Activated CD4-positive, alpha-beta T cell treated with anti-CD3 and anti-CD28 coated beads, Interleukin-2, amount 50 U/mL, for 24 hours (primary cell): ENCODE measurements at places on chromosomes 2 and 18.

GRCh38 chr18:37341473-37342086, 224.0 kb downstream of the CELF4 start:
- no peak for DNase-seq

DNA sequence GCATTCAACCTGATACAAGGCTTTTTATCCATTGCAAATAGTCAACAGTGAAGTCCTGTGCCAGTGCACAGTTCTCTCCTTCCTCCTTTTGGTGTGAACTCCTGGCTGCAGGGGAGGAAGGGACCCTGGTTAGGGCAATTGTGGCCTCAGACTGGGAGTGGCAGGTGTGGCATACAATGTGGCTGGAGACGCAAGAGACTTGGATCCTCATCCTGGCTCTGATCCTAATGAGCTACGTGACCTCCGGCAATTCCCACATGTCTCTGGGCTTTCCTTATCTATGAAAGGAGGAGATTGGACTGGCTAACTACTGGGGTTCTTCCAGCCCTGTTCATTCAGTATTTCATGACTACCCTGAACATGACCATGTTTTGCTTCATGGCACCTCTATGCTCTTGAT, 10.5 kb upstream of the IL1A start:
- DNase-seq: no peak

DNA sequence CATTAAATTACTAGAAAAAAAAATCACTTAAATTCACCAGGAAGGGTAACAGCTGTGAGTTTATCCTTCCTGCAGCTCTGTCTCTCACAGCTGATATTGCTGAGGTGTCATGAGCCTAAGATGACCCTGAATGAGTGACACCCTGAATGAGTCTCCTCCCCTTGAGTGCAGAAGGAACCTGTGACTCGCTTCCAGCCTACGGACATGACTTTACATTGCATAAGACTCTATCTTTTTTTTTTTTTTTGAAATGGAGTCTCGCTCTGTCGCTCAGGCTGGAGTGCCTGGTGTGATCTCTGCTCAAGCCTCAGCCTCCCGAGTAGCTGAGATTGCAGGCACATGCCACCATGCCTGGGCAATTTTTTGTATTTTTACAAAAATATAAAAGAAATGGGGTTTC, 14.1 kb downstream of the MRO start:
- no peak for DNase-seq

DNA sequence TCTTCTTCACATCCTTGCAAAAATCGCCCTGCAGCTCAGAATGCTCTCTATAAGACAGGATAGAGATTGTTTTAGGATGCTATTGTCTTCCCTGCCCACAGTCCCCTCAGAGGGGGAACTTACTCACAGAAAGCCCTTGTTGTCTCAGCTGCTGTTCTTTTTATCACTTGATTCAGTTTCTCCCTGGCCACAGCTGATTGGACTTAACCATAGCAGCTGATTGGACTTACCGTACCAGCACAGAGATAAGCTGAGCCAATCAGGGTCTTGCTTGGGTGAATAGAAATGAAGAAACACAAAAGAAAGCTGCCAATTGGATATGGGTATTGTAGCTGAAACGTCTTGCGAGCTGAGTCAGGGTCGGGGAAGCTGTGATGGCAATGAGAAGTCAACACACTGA, 194.2 kb upstream of the MEX3C start:
- DNase-seq: no peak

- DNase-seq: no peak
These were observed 136.7 kb downstream of the EML6 start for GRCh38 chr2:54859997-54860701.

GRCh38 chr2:101710471-101711318, 13.2 kb downstream of the MAP4K4 start:
- no peak for DNase-seq

DNA sequence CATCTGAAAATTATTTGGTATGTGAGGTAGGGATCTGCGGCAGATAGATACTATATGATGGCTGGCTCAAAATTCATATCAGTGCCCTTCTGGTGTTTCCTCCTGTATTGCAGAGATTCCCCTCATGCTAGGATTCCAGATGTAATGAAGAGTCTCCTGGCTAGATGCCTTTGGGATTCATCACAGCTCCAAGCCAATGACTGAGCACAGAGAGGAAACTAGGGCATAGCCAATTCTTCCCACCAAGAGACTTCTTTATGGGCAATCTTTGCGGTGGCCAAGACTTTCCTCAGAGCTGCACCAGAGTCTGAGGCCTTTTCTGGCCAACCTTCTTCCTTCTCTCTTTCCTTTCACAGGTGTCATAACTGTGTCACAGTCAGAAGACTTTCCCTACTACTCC, 25.5 kb upstream of the CIB4 start:
- DNase-seq: no peak

- DNase-seq: no peak
These were observed 48.4 kb upstream of the PIK3C3 start for GRCh38 chr18:41906528-41907146.

DNA sequence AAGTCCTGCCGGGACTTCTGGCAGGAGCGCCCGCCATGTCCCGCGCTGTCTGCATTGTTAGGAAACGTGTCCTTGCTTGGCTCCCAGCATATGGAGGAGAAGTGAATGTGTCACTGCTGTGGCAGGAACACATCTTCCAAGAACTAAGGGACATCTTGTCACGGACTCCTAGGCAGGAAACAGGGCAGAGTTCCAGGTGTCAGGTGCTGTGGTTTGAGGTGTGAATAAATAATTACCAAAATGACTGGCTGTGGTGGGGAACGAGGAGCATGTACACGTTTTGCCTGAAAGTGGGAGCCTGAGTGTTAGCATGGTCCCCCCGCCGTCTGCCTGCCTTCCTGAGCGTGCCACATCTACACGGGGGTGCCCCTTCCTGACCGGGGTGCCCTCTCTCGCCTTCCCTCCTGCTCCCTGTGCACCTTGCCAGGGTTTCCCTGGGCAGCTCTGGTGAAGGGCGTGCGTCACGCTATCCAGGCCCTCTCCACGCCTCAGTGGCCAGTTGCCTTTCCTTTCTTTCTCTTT, 237.5 kb downstream of the LDLRAD4 start:
- peak; percentile 39 for DNase-seq

GRCh38 chr2:47203995-47204394, 48.9 kb upstream of the STPG4 start:
- no peak for DNase-seq

GRCh38 chr18:44548291-44549221, 132.1 kb upstream of the SETBP1 start:
- DNase-seq: no peak

- no peak for DNase-seq
These were observed 2.2 kb upstream of the MAPRE2 start for GRCh38 chr18:35038881-35039491.

GRCh38 chr2:182006595-182007341, 21.1 kb downstream of the PPP1R1C start:
- no peak for DNase-seq

- no peak for DNase-seq
These were observed 110.2 kb upstream of the CCDC68 start for GRCh38 chr18:55069497-55069896.

- no peak for DNase-seq
These were observed 369.6 kb upstream of the ID2 start for GRCh38 chr2:8312221-8312620.

DNA sequence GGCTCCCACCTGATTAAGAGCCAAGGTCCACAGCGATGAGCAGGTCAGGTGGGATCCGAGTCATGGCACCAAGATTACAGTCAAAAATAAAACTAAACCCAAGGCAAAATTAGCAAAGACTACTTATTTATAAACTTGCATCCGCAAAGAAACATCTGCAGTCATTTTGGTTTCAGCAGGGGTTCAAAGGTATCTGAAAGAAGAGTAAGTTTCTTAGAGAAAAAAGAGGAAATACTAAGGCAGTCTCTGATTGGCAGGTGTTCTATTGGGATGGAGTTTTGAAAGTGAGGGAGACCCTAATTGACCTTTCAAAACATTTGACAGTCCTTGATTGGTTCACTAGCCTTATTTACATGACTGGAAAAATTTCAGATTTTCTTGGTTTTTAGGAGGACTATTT, 11.0 kb upstream of the PLB1 start:
- no peak for DNase-seq

DNA sequence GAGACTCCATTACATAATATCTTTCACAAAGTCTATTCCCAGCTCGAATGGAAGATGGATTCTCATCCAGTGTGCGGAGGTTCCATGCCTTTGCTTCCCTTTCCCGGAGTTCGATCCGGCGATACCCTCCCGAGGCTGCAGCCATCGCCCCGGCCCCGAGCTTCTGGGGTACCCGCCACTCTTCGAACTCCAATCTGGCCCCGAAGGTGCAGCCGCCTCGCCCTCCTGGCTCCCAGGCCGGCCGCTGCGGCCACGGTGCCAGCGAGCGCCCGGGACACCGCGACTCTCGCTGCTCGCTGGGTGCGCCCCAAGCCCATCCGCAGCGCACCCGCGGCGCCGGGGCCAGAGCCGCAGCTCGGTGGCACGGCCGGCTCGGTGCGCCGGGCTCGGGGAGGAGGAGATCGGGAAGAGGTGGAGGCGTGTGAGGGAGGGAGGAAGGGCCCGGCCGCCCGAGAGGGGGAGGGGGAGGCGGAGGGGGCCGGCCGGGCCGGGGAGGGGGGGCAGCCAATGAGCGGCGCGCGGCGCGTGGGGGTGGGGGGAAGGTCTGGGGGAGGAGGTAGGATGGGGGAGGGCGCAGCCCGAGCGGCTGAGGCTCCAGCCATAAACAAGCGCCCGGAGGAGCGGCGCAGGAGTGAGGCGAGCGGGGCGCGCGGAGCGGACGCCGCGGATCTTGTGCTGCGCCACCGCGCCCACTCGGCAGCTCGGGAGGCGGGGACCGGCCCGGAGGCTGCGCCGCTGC, at the start of gene CRIM1:
TSS of gene CRIM1 (plus strand) at position 628 of the 739 bp plus-strand sequence. CDS start 515 bp downstream, outside the sequence.
- DNase-seq: no peak

DNA sequence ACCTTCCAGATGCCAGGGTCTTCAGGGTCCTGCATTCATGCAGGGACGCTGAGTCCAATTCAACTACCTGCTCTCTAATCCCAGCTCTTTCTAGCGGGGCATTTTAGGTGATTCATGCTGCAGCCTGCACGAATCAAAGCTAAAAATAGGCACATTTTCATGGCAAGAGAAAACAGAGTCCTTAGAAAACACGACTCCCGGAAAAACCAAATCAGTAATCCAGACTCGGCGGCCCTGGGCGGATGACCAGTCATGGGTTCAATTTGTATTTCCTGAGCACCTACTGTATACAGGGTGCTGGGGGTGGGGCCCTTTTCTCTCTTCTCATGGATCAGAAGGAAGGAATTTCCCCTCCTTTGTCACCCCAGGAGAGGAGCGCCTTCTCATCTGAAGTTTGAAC, 64.4 kb downstream of the LONRF2 start:
- DNase-seq: no peak

- no peak for DNase-seq
These were observed 131.9 kb upstream of the SPATS2L start for GRCh38 chr2:200174433-200175216.

DNA sequence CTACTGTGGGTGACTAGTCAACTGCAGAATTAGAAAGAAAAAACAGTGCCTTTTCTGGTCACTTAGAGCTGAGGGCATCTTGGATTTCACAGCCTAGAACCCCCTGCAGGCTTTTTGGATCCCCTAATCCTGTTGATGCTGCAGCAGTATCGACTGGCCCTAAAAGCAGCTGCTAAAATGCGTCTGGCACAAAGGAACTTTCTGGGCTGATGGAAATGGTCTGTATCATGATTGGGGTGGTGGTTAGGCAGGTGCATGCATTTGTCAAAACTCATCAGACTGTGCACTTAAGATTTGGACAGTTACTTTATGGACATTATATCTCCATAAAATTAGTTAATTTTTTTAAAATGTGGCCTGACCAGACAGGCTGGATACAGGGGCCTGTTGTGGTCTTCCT, 149.8 kb downstream of the KLHL29 start:
- no peak for DNase-seq

DNA sequence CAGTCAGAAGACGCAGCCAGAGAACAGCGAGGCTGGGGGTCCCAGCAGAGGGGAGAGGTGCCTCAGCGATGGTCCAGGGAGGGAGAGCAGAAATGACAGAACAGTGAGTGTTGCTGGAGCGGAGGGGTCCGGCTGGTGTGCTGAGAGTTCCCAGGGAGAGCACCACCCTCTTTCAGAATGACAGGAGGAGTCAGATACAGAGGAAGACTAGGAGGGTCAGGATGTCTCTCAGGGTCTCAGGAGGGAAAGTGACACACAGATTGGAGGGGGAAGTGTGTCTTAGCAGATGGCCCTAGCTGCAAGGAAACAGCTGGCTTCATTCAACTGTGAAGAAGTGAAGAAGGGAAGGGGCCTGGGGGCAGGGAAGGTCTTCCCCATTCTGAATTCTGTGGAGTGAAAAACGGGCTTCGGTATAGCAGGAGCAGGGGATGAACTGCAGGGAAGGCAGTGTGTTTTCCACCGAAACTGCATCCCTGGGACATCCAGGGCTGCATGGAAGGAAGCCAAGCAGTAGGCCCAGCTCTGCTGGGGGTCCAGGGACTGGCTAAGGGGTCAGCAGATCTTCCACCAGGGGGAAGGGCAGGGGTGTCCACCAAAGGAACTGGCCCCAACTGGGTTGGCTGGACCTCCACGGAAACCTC, 90.0 kb upstream of the OTOS start:
- no peak for DNase-seq

DNA sequence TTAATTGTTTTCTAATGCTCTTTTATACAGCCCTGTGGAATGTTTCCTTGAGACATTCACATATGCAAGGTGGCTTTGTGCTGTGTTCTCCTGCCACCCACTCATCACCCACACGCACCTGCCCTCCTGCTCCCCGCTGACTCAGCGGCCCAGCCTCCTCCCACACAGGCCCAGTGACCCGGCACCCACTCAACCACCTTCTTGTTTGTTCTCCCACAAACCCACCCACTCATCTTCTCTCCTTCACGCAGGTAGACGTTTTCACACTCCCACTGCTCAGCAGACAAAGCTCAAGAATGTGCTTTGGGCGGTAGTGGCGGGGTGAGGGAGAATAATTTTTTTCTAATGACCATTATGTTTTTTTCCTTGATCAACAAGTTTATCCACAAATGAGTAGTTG, 28.6 kb upstream of the NEMP2 start:
- peak; percentile 15 for DNase-seq

GRCh38 chr2:227473122-227473461, 1.1 kb downstream of the AGFG1 start:
- no peak for DNase-seq

- DNase-seq: no peak
These were observed 450.8 kb downstream of the DLGAP1 start for GRCh38 chr18:4004183-4004829.

DNA sequence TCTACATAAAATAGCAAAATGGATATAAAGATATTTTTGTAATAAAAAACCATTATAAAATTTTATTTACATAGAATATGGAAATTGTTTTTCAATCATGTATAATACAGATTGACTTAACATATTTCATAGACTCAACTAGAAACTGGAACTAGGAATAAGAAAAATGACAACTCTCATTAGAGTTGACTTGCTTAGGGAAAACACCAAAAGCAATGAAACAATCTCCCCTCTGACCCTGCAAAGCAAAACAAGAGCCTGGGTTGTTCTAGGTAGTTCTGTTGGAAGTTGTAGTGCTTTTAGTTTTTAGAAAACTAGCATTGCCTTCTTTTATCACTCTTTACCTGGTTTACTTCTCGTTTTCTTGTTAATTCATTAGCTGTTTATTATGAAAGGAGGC, 32.2 kb upstream of the MTIF2 start:
- DNase-seq: no peak

- DNase-seq: no peak
These were observed 5.8 kb upstream of the RNU4ATAC start for GRCh38 chr2:121524685-121525425.
